ENCODE measurements at places on chromosomes 2 and 18.

DNA sequence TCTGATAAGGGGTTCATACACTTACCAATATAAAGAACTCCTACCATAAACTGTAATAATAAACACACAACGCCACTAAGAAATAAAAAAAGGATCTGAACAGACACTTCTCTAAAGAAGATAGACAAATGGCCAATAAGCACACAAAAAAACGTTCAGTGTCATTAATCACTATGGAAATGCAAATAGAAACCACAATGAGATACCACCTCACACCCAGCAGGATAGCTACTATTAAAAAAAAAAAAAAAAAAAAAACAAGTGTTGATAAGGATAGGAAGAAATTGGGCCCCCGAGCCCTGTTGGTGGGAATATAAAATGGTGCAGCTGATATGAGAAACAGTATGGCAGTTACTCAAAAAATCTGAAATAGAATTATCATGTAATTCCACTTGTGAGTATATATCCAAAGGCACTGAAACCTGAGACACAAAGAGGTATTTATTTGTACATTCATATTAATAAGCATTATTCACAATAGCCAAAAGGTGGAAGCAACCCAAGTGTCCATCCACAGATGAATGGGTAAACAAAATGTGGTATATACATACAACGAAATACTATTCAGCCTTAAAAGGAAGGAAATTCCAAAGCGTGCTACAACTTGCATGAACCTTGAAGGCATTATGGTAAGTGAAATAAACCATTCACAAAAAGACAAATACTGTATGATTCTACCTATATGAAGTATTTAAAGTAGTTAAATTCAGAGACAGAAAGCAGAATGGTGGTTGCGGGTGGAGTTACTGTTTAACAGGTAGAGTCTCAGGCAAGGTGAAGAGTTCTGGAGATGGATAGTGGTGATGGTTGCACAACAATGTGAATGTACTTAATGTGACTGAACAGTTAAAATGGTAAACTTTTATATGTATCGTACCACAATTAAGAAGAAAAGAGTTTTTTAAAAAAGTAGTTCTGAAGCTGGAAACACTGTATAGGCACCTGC lies 17.9 kb downstream of the REV1 start:
- peaks cover 5% of the 10 kb centered on the region for H3K36me3 ChIP-seq
- H3K4me1 ChIP-seq: peaks cover 24% of the 10 kb centered on the region
- no peak overlapping the region for H3K27ac ChIP-seq
- no peak overlapping the region for H3K4me3 ChIP-seq
- H3K27me3 ChIP-seq: no peaks in the 10 kb centered on the region

DNA sequence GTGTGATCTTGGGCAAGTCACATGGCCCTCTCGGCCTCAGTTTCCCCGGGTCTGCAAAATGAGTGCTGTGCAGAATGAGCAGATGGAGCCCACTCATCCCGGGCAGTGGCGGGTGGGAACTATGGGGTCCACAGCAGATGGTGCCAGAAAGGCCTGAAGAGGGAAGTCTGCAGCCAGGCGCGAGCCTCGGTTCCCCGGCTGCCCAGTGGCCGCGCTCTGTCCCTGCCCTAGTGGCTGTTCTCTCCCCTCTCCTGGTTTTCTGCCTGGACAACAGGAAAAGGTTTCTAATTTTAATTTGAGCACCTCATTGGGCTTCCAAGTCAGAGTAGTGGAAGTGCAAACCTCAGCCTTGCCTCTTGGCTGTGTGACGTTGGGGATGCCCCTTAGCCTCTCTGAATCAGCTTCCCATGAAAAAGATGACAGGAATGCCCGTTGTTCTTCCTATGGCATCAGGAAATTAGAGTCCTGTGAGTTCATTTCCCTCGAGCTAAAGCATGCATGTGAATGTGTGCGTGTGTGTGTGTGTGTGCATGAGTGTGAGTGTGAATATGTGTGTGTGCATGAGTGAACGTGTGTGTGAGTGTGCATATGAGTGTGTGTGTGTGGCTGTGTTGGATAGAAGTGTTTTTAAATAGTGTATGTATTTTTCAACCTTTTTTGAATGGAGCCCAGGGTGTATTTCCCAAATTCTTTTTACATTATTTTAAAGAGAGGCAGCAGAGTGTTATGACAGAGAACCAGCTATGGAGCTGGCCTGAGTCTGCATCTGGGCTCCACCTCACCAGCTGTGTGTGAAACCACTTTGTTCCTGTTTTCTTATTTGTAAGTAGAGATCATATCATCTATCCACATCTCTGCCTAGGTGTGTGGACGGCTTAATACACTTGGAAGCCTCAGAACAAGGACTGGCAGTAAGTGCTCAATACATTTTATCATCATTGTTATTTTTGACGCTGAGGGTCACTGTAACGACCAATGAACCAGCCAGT lies 41.3 kb downstream of the RRM2 start:
- H3K4me1 ChIP-seq: peaks cover 33% of the 10 kb centered on the region
- no peaks in the 10 kb centered on the region for H3K36me3 ChIP-seq
- DNase-seq: no peak
- H3K27ac ChIP-seq: no peak overlapping the region

DNA sequence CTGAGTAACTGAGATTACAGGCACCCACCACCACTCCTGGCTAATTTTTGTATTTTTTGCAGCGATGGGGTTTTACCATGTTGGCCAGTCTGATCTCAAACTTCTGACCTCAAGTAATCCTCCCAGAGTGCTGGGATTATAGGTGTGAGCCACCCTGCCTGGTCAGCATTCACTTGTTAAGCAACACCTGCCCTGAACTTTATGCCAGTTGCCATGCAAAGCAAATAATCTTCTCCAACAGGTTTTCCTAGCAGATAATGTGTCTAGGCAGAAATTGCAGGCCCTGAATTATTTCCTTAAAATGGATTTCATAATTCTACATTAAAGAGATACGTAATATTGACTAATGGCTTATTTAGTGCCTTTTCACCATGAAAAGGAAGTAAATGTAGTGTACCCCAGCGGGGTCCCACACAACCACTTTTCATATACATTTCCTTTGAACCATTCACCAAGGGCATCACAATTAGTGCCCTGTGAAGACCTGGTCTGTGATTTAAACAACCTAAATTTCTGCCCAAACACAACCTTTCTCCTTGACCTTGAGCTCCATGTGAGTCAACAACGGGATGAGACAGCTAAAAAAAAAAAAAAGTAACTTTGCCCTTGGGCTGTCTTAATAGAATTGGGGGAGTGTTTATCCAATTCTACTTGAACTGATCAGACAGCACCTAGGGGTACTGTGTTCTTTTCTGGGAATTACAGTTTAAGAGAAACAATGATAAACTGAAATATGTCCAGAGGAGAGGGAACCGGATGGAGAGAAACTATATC lies 41.6 kb downstream of the EEF1B2 start:
- no peak overlapping the region for H3K4me3 ChIP-seq
- no peak overlapping the region for H3K27ac ChIP-seq
- no peak for DNase-seq
- no peaks in the 10 kb centered on the region for H3K27me3 ChIP-seq
- no peaks in the 10 kb centered on the region for H3K36me3 ChIP-seq
- H3K4me1 ChIP-seq: peaks cover 4% of the 10 kb centered on the region

GRCh38 chr2:86628091-86628522 lies 4.4 kb upstream of the RNF103 start:
- H3K36me3 ChIP-seq: no peaks in the 10 kb centered on the region
- no peak for DNase-seq
- H3K27me3 ChIP-seq: no peaks in the 10 kb centered on the region
- peak overlapping the region; percentile 0 for H3K27ac ChIP-seq
- no peak overlapping the region for H3K4me3 ChIP-seq
- H3K4me1 ChIP-seq: peaks cover 31% of the 10 kb centered on the region

DNA sequence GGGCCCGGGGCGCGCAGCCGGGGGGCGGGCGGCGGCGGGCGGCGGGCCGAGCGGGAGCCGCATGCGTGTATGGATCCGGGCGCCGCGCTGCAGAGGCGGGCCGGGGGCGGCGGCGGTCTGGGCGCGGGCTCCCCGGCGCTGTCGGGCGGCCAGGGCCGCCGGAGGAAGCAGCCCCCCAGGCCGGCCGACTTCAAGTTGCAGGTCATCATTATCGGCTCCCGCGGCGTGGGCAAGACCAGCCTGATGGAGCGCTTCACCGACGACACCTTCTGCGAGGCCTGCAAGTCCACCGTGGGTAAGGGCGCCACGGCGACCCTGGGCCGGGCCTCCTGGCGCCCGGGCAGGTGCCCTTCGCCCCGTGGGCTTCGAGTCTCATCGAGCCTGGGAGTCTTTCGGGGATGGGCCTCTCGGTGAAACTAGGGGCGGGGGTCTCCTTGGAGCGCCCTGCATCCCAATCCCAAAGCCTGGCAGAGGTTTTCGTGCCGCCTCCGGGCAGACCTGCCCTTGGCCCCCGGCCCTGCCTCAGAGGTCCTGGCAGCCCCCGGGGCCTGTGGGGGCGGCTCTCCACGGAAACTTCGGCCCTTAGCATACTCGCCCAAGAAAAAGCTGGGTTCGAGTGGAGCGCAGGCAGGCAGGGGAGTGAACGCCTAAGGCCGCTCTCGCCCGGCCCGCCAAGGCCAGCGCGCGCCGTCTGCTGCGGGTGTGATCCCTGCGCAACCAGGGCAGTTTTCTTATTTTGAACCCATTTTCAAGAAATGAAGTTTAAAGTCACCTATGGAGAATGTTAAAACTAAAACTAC lies 622 bp downstream of the RAB12 start:
- H3K4me1 ChIP-seq: peaks cover 40% of the 10 kb centered on the region
- DNase-seq: peak; percentile 41
- peak overlapping the region; percentile 78 for H3K4me3 ChIP-seq
- peaks cover 6% of the 10 kb centered on the region for H3K27me3 ChIP-seq

DNA sequence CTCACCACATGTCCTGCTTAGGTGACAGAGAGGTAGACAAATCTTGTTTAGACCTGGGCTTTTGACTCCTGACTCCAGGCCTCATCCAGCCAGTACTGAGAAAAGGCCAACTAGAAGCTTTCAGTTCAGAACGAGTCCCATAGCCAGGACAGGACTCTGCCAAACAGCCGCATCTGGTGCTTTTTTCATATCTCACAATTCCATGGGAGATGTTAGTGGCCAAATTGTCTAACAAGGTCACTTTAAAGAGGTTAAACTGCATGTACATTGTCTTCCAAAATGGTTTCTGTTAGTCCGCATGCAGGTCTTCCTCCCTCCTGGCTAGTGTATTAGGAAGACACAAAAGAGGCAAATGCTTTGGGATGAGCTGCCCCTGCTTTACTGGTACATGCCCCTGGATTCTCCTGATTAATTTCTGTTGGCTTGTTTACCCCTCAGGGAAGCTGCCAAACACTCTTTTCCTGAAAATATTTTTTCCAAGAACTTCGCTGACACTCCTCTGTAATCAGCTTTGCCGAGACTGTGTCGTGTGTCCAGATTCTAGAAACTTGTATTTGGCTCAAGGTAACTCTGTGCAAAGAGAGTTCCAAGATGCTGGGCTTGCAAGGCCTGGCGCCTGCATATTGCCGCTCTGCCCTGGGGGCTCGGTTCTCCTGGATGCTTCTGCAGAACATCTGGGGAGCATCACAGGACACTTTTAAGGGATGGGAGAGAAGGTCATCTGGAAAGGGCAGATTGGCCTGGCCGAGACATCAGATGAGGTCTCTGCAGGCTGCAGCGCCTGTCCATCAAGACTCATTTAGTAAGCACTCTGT lies 209.2 kb upstream of the APCDD1 start:
- no peak for DNase-seq
- H3K4me1 ChIP-seq: peaks cover 63% of the 10 kb centered on the region
- no peaks in the 10 kb centered on the region for H3K36me3 ChIP-seq
- H3K27ac ChIP-seq: no peak overlapping the region
- no peak overlapping the region for H3K4me3 ChIP-seq

DNA sequence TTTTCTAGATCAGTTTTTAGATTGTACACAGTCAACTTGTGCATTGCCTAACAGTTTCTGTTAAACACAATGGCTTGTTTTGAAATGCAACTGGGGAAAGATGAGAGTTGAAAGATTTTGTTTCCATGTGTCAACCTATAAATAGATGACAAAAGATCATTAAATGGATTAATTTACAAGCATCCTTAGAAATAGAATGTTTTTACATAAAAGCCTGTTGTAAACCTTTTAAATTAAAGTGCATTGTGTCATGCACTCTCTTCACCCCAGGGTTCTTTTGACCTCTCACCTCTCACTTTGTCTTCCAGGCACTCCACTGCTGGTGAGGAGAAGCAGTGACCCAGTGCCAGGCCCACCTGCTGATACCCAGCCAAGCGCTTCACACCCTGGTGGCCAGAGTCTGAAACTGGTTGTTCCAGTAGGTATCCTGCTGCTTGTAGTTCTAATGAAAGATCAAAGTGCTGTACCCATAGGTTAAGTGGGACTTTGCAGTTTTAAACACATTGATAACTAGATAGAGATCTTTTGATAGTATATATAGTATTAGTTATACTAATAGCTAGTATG lies 502.1 kb downstream of the PARD3B start:
- H3K27me3 ChIP-seq: no peaks in the 10 kb centered on the region
- no peak overlapping the region for H3K27ac ChIP-seq
- no peak overlapping the region for H3K4me3 ChIP-seq
- no peaks in the 10 kb centered on the region for H3K4me1 ChIP-seq
- H3K36me3 ChIP-seq: peaks cover 11% of the 10 kb centered on the region

DNA sequence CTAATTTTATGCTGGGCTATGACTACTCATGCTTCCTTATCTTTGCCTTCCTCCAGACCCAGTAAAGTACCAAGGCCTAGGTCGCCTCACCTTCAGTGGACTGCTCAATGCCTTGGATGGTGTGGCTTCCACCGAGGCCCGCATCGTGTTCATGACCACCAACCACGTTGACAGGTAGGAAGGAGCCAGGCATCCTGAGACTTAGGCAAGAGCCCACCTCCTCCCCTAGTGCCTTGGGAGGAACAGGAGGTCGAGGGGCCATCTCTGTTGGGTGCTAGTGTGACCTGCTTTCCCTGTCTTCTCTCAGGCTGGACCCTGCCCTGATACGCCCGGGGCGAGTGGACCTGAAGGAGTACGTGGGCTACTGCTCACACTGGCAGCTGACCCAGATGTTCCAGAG lies 3.3 kb downstream of the BCS1L start:
- no peak for DNase-seq
- H3K36me3 ChIP-seq: peaks cover 14% of the 10 kb centered on the region
- no peaks in the 10 kb centered on the region for H3K27me3 ChIP-seq
- peaks cover 17% of the 10 kb centered on the region for H3K4me1 ChIP-seq

- DNase-seq: no peak
- H3K36me3 ChIP-seq: no peaks in the 10 kb centered on the region
- peak overlapping the region; percentile 45 for H3K27ac ChIP-seq
These were observed 86.8 kb downstream of the FMNL2 start for GRCh38 chr2:152421521-152422370.

GRCh38 chr2:42812899-42813479 lies 20.6 kb upstream of the HAAO start:
- H3K27ac ChIP-seq: peak overlapping the region; percentile 5
- H3K4me1 ChIP-seq: peaks cover 23% of the 10 kb centered on the region
- H3K27me3 ChIP-seq: no peaks in the 10 kb centered on the region
- DNase-seq: no peak
- H3K36me3 ChIP-seq: peaks cover 4% of the 10 kb centered on the region

- H3K4me3 ChIP-seq: no peak overlapping the region
- H3K27me3 ChIP-seq: no peaks in the 10 kb centered on the region
- H3K4me1 ChIP-seq: peaks cover 2% of the 10 kb centered on the region
- no peaks in the 10 kb centered on the region for H3K36me3 ChIP-seq
- no peak overlapping the region for H3K27ac ChIP-seq
These were observed 690.4 kb upstream of the NRXN1 start for GRCh38 chr2:51722311-51722710.

Data from mesothelial cell of epicardium (in vitro differentiated cells).